Type B pancreatic cell (in vitro differentiated cells): ENCODE measurements at places on chromosomes 5 and 9.

- no peak for DNase-seq
Observed at GRCh38 chr9:123389070-123389469, 33.1 kb downstream of the CRB2 start.

GRCh38 chr9:107547303-107547702 is 57.7 kb upstream of the KLF4 start:
- DNase-seq, result no peak

GRCh38 chr9:135533113-135533512 is 11.9 kb downstream of the LCN1 start:
- no peak for DNase-seq

GRCh38 chr5:81506900-81507588 is 113.1 kb upstream of the ACOT12 start:
- DNase-seq, result no peak
